ENCODE measurements at places on chromosomes 5 and 9.

- no peak for DNase-seq
Observed at GRCh38 chr9:75233011-75233410, 144.7 kb downstream of the OSTF1 start.

- DNase-seq: no peak
Observed at GRCh38 chr5:19986031-19986619, 1.9 kb downstream of the CDH18 start.

DNA sequence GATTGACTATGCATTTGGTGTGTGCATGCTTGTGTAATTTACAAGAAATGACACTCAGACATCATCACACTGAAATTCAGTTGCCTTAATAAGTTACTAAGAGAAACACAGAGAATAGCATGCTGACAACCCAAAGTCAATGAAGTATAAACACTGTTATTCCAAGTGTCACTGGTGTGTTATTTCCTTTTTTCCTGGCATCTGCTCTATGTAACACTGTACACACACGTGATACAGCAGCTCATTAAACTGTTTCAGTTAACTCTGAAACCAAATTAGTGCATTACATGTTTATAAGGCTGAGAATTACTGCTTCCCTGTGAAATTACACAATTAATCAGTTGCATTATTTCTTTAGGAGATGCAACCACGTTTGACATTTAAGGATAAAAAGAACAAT lies 252.7 kb downstream of the EFNA5 start:
- DNase-seq: no peak

DNA sequence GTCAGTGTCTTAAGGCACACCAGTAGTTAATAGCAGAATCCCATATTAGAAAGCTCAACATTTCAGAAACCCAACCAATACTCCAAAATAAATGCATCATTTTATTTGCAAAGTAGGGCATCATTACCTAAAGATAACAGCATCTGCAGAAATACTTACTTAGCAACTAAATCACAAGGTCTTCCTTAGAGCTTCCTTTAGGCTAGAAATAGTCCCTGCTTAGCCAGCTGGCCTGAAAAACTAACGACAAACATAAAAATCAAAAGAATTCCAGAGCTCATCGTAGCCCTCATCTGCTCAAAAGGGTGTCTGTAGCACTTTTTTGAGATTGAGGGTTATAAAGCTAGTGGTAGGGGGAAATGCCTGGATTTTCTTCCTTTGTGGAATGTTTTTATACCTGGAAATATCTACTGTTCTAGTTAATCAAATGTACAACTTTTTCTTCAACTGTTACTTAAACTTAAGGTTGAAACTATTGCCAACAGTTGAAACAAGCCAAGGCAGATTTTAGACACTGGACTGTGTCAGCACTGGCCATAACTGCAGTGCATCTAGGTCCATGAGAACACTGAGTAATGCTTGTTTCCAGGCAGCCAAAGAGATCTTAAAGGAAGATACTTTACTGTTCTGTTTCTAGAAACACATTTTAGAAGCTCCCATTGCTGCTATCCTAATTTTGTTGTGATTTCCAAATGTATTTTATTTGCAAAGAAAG lies 129.4 kb upstream of the RASA1 start:
- no peak for DNase-seq

- no peak for DNase-seq
Observed at GRCh38 chr9:136732444-136733178, 10.1 kb downstream of the LCN10 start.

- no peak for DNase-seq
Observed at GRCh38 chr5:137252512-137252911, 246.6 kb downstream of the SPOCK1 start.

GRCh38 chr5:37112383-37112991 lies 136.7 kb downstream of the CPLANE1 start:
- no peak for DNase-seq

GRCh38 chr5:67192719-67193438 lies 3.7 kb downstream of the CD180 start:
- no peak for DNase-seq

- no peak for DNase-seq
Observed at GRCh38 chr5:155475318-155475717, 461.8 kb downstream of the KIF4B start.

- DNase-seq: no peak
Observed at GRCh38 chr5:106680330-106680729, 990.4 kb downstream of the EFNA5 start.

- DNase-seq: no peak
Observed at GRCh38 chr5:53164478-53165165, 55.1 kb upstream of the MOCS2 start.

Measured in nephron progenitor cell (in vitro differentiated cells).